Activated CD8-positive, alpha-beta memory T cell treated with anti-CD3 and anti-CD28 coated beads for 1 hour (primary cell): ENCODE measurements at places on chromosomes 2 and 18.

DNA sequence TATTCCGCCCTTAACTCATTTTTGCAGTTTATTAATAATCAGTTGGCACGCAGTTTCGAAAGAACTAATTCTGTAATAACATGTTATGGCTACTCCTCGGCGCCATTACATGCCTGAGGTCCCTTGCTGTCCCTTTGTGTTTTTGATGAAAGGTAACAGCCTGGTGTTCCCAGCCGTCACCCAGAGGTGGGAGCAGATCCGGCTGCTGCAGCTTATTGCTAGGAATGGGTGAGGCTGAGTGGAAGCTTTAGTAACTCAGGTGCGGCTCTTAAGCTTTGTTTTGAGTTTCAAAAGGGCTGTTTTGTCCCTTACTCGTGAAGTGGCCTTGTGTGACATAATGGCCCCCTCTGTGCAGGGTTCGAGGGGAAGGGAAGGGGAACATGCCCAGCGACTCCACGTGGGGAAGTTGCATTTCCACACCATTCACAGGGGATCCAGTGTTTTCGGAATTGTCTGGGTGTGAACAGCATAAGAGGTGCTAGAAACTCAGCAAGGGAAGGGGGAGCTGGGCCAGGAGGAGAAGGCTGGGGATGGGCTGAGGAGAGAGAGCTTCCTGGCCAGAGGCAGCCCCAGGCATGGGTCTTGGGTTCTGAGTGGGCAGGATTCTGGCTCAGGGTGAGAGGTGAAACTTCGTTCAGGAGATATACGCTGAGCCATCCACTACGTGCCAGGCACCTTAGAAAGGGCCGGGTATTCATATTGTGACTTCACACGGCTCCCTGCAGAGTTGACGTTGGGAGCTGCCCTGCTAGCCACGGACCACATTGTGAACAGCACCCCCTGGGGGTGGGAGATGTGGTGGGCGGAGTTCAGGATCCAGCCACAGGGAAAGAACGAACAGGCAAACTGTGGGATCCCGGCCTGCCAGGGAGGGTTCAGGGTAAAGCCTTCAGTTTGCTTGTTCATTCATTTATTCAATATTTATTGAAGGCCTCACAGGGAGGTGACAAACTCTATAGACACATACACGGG lies 84.4 kb downstream of the TGOLN2 start:
- no peak for DNase-seq

GRCh38 chr18:62586151-62586774 lies 63.4 kb downstream of the ZCCHC2 start:
- DNase-seq, result peak; percentile 22

DNA sequence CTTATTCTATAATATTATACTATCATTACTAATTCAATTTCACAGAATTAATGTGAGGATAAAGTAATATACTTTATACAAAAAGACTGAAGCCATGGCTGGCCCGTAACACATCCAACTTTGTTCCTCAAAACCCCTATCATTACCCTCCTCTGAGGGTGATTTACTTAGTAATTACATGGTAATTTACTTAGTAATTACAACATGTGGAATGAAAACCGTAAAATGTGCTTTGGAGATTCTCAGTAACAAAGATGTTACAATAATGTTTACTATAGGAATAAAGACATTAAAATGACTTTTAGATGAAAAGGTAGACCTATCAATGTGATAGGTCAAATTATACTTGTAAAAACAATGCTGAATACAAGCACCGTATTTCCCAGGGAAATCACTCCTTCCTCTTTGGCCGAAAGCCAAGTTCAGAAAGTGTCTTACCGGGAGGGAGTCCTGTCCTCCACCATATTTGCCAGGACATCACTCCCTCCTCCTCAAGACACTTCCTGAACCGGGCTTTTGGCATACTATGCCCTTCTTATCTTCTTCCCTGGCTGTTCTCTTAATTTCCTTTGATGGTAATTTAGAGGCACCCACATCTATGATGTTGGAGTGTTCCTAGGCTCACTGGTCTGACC lies 1047.8 kb downstream of the SOCS6 start:
- DNase-seq, result no peak

DNA sequence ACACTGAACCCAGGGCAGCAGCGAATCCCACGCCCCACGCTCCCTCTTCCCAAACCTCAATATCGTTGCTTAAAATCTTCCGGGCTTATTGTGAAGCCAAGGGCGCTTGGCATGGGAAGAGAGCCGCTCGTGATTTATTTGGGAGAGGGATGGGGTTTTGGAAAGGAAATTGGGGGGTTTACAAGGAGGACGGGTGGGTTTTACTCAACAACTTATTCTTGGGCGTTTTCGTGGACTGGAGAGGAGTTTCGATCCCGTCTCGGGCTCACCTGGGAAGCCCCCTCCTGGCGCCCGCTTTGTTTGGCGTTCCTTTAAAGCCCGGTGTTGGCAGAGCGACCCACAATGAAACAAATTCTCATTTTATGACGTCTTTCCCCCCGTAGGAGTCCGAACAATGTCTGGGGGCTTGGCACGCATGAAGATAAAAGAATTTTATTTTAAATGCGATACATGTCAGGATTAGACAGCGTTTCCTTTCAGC lies 135.3 kb downstream of the INSIG2 start:
- no peak for DNase-seq
